ENCODE measurements at places on chromosomes 1 and 21.
A peak's percentile ranks its signal among the peaks of the same experiment; 100 is the strongest.

- no peak for DNase-seq
These were observed 333.0 kb downstream of the BRINP3 start for GRCh38 chr1:190144650-190145049.

- DNase-seq = no peak
These were observed 49.0 kb downstream of the B3GALT5 start for GRCh38 chr21:39661740-39662139.

DNA sequence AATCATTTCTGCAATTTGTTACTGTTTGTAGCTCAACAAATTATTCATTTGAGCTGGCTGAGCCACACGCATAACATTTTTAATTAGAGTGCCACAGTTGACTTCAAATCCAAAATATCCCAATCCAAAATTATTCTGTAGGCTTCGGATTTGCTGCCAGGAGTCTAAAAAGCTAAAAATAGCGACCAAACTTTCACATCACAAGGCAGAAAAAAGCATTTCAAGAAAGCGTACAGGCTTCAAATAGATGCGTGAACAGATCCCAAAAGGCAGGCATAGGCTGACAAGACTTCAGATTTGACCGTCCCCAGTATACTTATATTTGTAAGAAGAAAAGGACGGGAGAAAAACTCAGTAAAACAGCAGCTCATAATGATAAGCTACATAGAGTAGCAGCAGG is 24.3 kb upstream of the TIAM1 start:
- no peak for DNase-seq

GRCh38 chr21:41369920-41370839 is 8.4 kb downstream of the MX2 start:
- peak; percentile 50 for DNase-seq

GRCh38 chr1:50271968-50272578 is 151.2 kb downstream of the DMRTA2 start:
- DNase-seq = peak; percentile 5

DNA sequence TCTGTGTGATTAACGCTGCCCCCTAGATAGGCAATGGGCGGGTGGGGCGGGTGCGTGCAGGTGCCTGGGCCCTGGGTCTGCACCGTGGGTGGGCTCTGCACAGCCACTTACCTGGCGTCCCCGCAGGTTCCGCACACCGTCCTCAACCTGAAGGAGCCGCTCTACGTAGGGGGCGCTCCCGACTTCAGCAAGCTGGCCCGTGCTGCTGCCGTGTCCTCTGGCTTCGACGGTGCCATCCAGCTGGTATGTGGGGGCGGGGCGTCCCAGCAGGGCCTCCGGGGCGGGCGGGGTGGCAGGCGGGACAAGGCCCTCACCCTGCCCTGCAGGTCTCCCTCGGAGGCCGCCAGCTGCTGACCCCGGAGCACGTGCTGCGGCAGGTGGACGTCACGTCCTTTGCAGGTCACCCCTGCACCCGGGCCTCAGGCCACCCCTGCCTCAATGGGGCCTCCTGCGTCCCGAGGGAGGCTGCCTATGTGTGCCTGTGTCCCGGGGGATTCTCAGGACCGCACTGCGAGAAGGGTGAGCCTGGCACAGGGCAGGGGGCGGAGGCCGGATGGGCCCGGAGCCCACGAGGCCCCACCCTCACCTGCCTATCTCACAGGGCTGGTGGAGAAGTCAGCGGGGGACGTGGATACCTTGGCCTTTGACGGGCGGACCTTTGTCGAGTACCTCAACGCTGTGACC is 22.8 kb downstream of the RNF223 start:
- DNase-seq = no peak
